Activated CD4-positive, alpha-beta T cell treated with anti-CD3 and anti-CD28 coated beads for 48 hours (primary cell): ENCODE measurements at places on chromosomes 3 and 15.
A peak's percentile ranks its signal among the peaks of the same experiment; 100 is the strongest.

DNA sequence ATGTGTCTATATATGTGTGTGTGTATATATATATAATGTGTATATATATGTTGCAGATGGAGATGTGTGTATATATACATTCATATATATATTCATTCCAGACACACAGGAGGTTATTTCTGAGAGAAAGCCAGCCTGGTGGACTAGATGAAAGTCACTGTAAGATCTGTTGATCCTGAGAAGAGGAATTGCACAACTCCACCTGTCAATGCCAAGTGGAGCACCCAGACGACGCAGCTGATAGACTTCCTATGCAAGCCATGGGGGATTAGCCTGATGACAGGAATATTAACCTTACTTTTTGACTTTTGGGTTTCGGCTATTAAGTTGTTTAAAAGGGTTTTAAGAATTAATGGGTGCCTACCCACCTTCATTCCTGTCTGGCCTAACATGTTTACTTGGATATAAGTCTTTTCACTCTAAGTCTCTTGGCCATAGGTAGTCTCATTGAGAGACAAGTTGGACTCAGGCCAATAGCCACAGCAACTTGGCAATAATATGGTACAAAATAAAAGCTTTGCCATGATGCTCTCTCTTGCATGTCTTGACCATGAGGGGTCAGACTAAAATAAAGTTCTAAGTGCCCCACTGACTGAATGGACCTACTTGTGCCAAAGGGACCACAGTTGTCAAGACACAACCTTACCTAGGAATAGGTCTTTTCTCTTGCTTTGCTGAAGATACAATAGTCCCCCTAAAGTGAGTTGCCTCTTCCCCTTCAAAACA is 35.9 kb upstream of the GOLGA6L2 start:
- DNase-seq = no peak

GRCh38 chr3:35322070-35322469 is 317.3 kb upstream of the ARPP21 start:
- no peak for DNase-seq

- no peak for DNase-seq
Observed at GRCh38 chr3:41276191-41276590, 76.9 kb downstream of the CTNNB1 start.

DNA sequence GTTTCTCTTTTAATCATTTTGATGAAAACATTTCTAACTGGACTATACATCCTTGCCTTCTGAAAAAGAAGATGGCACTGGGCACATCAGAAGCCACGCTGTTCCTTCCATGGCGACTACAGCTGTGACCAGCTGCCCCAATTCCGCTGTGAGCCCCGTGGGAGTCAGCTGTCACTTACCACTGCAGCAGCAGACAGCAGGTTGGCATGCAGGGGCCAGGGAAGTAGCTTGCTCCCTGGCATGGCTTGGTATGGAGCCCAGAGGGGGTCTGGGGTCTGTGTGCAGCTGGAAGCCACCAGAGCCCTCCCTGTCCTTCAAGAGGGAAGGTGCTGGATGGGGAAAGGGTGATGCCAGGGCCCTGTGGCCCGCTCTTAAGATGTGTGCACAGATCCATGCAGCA is 4.5 kb upstream of the ZXDC start:
- DNase-seq = no peak

GRCh38 chr3:120095226-120095978 is 1.2 kb upstream of the GSK3B start:
- DNase-seq = peak; percentile 93

- peak; percentile 72 for DNase-seq
Observed at GRCh38 chr15:40238532-40239403, at the start of gene PAK6. PAK6 (plus strand) TSS chr15:40239063; CDS start chr15:40264786, 25,723 bp downstream.
